Activated CD8-positive, alpha-beta memory T cell treated with anti-CD3 and anti-CD28 coated beads, Interleukin-2, amount 50 U/mL, for 48 hours (primary cell): ENCODE measurements at places on chromosomes 5 and 9.

- DNase-seq: no peak
Observed at GRCh38 chr9:2761424-2761823, 44.1 kb downstream of the KCNV2 start.

- DNase-seq: no peak
Observed at GRCh38 chr5:39648848-39649227, 224.1 kb upstream of the DAB2 start.

DNA sequence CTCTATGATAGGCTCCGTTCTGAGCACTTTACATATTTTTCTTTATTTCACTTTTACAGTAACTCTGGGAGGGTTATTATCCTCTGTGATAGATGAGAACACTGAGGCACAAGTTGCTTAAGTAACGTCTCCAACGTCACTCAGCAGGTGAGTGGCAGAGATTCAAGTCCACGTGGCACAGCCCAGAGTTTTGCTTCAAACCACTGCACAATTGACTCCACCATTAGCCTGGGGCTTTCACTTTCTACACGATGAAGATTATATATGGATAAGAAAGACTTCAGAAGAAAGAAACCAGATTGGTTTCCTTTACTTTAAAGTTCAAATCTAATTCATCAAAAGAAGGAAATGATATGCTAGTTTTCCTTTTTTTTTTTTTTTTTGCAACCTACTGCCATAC is 245.9 kb downstream of the SYK start:
- no peak for DNase-seq

DNA sequence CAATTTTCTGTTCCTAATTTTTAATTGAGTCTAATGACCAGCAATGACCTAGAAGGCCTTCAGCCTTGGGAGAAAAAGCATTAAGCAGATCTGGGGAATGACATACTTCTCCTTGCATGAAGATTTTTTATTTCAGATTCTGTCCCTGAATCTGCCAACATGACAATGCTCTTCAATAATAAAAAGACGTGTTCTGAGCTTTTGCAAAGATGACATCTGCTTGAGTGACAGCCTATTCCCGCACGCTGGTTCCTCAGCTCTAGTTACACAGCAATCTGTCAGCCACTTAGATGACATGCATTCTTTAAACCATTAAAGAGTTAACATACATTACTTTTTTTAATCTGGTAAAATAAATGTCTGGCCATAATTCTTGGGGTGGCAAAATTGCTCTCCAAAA is 129.3 kb upstream of the CDH6 start:
- no peak for DNase-seq

DNA sequence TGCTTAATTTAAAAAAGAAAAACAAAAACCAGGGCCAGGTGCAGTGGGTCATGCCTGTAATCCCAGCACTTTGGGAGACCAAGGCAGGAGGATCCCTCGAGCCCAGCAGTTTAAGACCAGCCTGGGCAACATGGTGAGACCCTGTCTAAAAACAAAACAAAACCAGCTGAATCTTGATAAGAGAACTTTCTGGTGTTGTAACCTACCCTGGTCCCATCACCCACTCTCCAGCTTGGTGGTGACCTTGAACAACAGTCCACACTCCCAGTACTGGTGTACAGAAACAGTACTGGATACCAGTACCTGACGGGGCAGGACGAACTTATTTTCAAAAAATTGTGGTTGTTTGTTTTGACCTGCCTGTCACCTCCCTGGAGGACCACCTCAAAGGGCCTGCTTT is 30.9 kb downstream of the CLTA start:
- no peak for DNase-seq

DNA sequence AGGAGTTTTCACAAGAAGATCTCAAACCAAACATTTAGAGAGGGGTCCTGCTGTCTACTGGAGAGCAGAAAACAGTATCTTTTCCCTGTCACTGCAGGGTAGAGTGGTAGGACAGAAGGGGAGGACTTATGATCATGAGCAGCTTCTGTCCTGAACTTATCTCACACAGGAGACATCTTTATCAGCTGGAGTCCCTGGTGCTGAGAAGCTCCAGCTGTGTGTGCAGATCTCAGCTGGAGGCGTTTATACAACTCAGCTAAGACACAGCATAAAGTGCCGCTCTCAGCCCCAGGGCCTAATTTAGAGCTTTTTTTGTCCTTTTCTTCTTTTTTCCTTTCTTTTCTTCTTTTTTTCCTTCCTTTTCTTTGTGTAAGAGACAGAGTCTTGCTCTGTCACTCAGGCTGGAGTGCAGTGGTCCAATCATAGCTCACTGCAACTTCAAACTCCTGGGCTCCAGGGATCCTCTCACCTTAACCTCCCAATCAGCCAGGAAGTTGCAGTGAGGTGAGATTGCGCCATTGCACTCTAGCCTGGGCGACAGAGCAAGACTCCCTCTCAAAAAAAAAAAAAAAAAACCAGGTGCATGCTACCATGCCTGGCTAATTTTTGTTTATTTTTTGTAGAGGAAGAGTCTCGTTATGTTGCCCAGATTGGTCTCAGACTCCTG is 31.9 kb downstream of the CCDC125 start:
- no peak for DNase-seq

DNA sequence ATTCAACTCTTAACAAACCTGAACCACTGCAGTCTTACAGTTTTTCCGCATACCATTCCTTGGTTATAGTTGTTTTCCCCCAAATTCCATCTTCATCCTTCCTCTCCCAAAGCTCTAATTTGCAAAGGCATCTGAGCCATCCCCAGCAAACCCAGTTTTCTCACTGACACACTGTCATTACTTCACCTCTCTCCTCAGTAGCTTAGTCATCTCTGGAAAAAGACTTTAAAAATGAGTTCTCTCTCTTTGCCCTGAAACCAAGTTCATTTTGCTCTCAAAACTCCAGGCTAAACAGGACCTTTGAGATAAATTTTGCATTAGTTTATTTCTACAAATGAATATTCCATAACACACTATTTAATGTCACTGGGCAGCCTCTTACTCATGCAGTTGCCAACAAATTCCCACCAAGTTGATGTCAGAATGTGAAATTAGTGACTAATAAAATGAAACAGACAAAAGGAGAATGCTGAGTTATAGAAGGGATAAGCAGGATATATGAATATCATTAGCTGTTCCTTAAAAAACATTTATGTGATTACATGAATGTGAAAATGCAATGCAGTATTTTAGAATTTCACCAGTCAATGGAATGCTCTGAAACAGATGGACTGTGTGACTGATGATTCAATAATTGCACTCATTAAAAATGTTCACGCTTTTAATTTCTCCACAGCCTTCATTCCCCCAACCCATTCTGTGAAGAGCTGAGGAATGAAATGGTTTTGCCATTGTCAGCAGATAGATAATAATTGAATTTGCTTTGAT is 107.4 kb upstream of the DMAC1 start:
- DNase-seq: no peak

GRCh38 chr9:100355561-100355960 is 2.8 kb upstream of the TEX10 start:
- no peak for DNase-seq

- DNase-seq: no peak
Observed at GRCh38 chr9:81879501-81879916, 48.7 kb upstream of the SPATA31D4 start.

- no peak for DNase-seq
Observed at GRCh38 chr5:13574574-13574973, 369.9 kb downstream of the DNAH5 start.

GRCh38 chr5:6361101-6361500 is 17.2 kb downstream of the MED10 start:
- DNase-seq: no peak

DNA sequence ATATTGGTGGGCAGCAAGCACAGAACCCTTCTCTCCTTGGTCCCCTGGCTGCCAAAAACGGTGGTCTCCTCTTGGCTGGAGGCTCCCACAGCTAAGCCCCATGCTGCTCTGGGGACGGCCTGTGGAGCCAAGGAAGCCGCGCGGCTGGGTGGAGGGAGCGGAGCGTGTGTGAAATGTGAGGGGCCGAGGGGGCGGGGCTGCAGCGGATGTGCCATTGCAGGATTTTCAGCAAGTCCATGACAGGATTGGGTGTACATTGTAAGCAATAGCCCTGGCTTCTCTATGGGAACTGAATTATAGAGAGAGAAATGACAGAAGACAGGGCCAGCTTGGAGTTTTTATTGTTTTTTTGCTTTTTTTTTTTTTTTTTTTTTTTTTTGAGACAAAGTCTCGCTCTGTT is 336.5 kb downstream of the DIRAS2 start:
- no peak for DNase-seq

GRCh38 chr5:122165559-122166078 is 36.3 kb downstream of the ZNF474 start:
- no peak for DNase-seq

- DNase-seq: no peak
Observed at GRCh38 chr5:8005416-8005815, 136.5 kb downstream of the MTRR start.

- DNase-seq: peak; percentile 59
Observed at GRCh38 chr5:55234121-55234700, 803 bp upstream of the CCNO start.

GRCh38 chr9:90895786-90896185 is 94.2 kb downstream of the SYK start:
- DNase-seq: no peak

GRCh38 chr9:71858812-71859211 is 52.2 kb downstream of the ABHD17B start:
- DNase-seq: no peak

- no peak for DNase-seq
Observed at GRCh38 chr5:59264639-59265245, 628.8 kb downstream of the PDE4D start.

DNA sequence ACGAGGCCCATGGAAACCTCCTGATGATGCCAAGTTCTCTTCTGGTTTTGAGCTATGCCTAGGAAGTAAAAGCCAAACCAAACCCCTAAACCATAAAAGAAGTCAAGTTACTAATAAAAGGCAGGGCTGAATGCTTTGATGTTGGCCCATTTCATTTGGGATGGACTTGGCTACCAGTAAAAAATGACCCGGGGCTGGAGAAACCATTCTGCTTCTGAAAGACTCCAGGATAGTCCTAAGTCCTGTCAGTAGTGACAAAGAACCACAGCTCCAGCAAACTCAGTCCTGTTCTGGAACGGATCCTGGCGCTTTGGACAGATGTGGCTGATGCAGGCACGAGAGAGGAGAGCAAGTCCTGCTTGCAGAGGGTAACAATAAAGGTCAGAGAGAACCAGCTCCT is 68.6 kb downstream of the SH3PXD2B start:
- DNase-seq: no peak

- peak; percentile 50 for DNase-seq
Observed at GRCh38 chr5:1003296-1003937, 5.2 kb upstream of the NKD2 start.

GRCh38 chr9:110728058-110728457 is 59.5 kb downstream of the MUSK start:
- DNase-seq: no peak

- DNase-seq: peak; percentile 53
Observed at GRCh38 chr9:69324549-69325401, at the start of gene ENTREP1. Gene ENTREP1 (plus strand): TSS chr9:69325215. CDS start chr9:69325310, 95 bp downstream.

DNA sequence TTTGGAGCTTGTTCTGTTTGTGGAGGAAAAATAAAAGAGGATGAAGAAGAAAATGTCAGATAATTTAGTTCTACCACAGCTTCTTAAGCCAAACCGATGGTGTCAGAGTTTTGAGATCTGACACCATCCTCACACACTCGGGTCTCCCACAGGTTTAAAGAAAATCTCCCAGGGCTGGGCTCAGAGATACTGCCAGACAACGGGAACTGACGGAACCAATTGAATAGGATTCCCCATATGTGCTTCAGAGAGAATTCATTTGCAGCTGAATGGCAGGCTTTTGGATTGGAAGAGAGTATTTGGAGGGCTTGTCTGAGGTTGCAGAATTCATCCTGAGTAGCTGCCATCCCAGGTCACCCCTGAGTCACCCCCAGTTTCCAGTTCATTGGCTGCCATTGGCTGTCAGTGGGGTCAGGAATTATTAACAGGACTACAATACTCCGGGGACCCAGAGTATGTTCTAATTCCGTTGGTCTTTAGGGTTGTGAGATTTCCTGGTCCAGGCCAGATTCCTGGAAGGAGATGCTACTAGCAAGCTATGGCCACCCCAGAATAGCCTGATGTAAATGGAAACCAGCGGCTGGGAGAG is 131.3 kb downstream of the PDZD2 start:
- DNase-seq: no peak

DNA sequence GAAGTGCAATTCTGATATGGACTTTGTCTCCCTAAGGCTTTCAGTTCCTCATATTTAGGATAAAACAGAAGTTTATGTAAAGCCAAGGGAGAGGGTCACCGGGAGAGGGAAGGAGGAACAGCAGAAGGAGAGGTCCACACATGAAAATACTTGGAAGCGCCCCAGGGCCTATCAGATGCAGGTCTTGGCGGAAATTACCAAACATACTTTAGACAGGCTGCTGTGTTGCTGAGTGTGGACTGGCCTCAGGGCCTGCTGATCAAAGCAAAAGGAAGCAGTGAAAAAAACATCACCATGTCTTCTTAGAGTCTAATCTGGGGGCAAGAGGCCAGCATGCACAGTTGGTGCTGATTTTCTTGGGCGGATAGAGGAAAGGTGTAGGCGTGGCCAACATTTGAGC is 14.1 kb upstream of the NTRK2 start:
- DNase-seq: no peak

- no peak for DNase-seq
Observed at GRCh38 chr5:78574131-78574673, 74.4 kb downstream of the LHFPL2 start.

GRCh38 chr5:154611341-154611767 is 133.3 kb upstream of the HAND1 start:
- DNase-seq: no peak

- no peak for DNase-seq
Observed at GRCh38 chr9:136740491-136740890, 2.2 kb downstream of the LCN10 start.

GRCh38 chr5:141880961-141881801 is 3.0 kb upstream of the PCDH1 start:
- DNase-seq: no peak

GRCh38 chr9:34675869-34676268 is 13.4 kb upstream of the CCL27 start:
- no peak for DNase-seq

GRCh38 chr9:121768416-121769015 is 117.1 kb downstream of the DAB2IP start:
- DNase-seq: no peak
